Suppressor macrophage (primary cell): ENCODE measurements at places on chromosomes 2 and 18.

DNA sequence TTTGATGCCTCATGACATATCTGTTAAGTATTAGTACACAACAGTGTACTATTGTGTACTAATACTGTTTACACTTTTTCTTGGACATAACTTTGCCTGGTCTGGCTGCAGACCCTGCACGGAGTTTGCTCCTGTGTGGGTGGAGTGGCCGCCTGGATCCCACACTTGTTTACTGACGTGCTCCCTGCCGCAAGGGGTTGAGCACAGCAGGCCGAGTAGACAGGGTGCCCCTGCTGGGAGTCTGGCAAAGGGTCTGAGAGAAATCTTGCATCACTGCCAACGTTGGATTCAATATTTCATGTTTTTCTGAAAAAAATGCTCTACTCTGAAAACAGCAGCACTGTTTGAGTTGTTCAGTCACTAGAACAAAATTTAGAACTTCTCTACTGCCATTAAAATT is 59.0 kb downstream of the PDK1 start:
- no peak for DNase-seq

- DNase-seq: peak; percentile 92
Observed at GRCh38 chr2:32484937-32485336, 128.1 kb downstream of the BIRC6 start.

- DNase-seq: no peak
Observed at GRCh38 chr2:18423636-18424035, 136.8 kb downstream of the RDH14 start.

GRCh38 chr18:76564655-76565237 is 69.7 kb upstream of the ZNF516 start:
- no peak for DNase-seq

GRCh38 chr2:239666053-239666854 is 265.4 kb upstream of the HDAC4 start:
- DNase-seq: no peak
